NCI-H1436 (cell line): ENCODE measurements at places on chromosomes 3 and 15.

- no peak for DNase-seq
Measured at GRCh38 chr3:126678693-126679317, 23.9 kb upstream of the TXNRD3 start.

- DNase-seq: no peak
Measured at GRCh38 chr15:60704717-60705116, 225.8 kb upstream of the ICE2 start.

GRCh38 chr3:126294211-126294808 is 62.9 kb downstream of the KLF15 start:
- no peak for DNase-seq

GRCh38 chr15:75073197-75073596 is 49.8 kb downstream of the PPCDC start:
- no peak for DNase-seq

GRCh38 chr15:78130466-78131294 is 565 bp downstream of the CIB2 start:
- DNase-seq: no peak

- no peak for DNase-seq
Measured at GRCh38 chr3:132537297-132537696, 59.8 kb upstream of the ACKR4 start.

DNA sequence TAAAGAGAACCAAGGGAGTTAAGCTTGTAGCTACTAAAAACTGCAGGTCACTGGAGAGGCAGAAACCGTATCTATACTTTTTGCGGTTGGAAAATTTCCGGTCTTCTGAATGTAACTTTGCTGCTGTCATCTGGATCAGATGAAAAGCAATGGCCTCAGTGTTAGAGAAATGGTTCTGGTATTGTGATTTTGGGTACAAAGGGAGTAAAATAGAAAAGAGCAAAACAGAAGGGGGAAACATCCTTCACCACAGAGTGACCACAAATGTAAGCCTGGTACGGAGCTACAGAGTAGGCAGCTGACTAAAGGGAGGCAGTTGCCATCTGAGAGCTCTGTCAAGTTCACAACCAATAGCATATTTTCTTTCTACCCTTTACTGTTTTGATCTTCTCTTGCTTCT is 5.6 kb downstream of the CD96 start:
- DNase-seq: no peak
